ENCODE measurements at places on chromosomes 1 and 21.

DNA sequence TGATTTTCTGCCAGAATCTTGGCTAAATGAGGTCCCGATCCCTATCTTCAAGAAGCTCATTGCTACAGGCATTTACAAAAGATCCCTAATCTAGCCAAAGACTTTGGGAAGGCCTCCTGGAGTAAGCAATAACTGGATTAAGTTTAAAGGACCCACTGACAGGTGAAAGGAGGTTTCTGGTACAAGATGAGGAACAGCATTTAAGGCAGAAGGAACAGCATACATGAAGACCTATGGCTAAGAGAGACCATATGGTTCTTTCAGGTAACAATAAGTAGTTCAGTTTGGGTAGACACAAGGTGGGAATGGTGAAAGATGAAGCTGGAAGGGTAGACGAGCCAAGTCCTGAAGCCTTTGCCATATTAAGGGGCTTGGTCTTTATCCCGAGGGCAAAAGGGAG is 27.8 kb downstream of the SHISAL2A start:
- no peak for DNase-seq

- no peak for DNase-seq
Measured at GRCh38 chr1:44775930-44776729, 790 bp downstream of the RPS8 start.

DNA sequence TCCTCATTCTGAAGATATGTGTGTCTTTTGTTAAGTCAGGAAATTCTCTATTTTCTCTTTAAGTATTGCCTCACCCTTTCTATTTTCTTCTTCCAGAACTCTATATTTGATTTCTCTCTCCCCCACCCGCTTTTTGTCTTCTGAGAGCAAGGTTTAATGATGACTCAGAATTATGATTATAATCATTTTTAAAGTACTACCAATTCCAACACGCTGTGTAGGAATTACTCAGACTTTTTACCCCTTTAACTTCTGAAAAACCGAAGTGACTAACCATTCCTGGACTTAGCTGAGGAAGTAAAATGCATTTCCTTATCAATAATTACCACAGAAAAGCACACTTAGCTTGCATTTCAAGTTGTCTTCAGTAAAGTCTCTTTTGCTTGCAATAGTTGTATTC is 20.8 kb upstream of the SCYL3 start:
- no peak for DNase-seq

- DNase-seq = no peak
Measured at GRCh38 chr1:66283622-66284041, 250.3 kb upstream of the SGIP1 start.

- DNase-seq = no peak
Measured at GRCh38 chr1:225934711-225935110, 6.3 kb downstream of the LEFTY2 start.

- DNase-seq = no peak
Measured at GRCh38 chr1:153804112-153804511, 28.9 kb downstream of the SLC27A3 start.

DNA sequence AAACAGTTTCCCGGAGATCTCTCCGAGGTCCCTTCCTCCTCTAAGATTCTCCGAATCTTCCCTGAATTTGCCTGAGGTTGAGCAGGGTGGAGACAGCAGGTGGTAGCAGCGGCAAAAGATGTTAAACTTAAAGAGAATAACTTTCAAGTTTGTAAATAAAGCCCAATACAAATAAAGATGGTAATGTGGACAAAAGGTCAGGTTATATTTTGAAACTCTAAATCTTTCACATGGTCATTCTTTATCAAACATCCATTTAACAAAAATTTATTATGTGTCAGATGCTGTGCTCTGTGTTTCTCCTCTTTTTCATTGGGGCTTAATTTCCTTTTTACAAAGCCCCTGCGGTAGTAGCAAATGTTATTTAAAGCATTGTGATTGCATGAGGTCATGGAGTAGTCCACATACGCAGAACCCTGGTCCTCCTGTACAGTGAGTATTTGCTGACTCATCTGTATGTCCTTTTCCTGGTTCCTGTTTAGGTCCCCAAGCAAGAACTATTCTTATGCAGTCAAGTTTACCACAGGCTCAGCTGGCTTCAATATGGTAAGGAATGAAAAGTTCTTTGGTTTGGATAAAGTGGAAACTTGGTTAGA is 119.2 kb downstream of the ITSN1 start:
- peak; percentile 59 for DNase-seq

DNA sequence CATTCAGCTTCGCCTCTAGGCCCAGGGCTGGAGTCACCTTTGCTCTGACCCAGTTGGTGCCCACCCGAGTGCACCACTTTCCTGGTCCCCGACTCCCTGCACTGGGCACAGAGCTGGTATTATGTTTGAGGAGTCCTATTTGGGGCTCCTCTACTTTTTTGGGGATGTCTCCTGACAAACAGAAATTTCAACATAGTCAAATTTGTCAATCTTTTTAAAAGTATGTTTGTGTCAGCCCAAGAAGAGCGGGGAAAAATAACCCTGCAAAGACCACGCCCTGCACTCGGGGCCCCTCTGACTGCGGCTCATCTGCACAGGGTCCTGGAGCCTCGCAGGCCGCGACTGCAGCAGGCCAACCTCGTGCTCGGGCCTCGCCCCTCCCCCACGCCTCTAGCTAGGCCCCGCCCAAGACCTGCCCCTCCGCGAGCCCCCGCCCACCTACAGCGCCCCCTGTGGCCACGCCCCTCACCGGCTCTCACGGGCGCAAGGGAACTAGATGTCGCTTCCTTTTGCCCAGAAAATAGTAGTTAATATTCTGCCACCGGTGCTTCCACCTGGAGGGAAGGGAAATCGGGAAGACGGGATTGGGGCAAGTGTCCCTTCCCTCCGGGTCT is 11.4 kb downstream of the FAM229A start:
- peak; percentile 76 for DNase-seq

DNA sequence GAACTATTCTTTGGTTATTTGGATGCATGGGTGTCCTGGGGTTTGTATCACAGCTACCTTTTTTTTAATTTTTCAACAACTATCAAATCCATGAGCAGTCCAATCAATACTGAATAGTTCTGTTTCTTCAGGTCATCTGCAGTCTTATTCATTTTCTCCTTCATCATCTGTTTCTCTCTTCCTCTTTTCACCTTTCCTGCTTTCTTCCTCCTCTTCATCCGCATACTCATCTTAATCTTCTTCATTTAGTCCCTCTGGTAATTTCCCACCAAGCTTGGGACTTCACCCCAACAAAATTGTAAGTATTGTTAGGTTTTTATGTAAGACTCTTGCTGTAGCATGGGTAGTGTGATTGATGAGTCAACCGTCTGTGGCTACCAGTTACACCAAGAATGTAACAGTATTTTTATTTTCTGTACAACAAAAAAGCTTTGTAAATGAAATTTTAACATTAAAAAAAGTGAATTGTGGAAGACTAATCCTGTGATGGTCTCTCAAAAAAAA is 184.1 kb upstream of the RNPC3 start:
- no peak for DNase-seq

GRCh38 chr1:150142083-150142482 is 7.6 kb upstream of the PLEKHO1 start:
- DNase-seq = no peak

DNA sequence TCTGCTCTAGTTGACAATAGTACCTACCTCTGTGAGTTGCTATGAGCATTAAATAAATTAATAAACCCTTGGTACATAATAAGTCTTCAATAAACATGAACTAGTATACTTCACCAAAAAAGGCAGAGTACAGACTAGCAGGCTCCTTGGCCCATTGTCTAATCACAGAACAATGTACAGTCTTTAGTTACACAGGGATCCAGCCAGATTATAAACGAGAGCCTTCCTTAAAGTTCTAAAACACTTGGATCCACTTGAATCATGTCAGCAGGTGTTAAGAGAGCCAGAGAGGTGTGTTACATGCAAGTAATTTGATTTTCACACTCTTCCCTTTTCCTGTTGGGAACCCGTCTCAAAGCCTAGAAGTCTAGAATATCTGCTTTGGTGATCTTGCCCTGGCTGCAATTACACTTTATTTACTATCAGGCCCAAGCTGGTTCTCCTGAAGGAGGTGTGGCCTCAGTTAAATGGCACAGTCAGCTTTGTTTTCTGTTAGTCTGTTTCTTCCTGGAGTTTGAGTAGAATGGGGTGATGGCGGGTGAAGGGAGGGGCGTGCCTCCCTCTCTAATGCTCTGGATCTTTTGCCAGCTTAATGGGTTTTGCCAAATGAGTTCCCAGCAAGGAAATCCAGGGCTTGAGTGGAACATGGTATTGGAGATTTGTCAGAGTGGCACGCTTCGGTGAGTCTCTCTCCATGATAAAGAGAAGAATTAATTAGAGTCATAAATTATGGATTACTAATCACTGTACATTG is 570.9 kb upstream of the CAMK1G start:
- DNase-seq = no peak

DNA sequence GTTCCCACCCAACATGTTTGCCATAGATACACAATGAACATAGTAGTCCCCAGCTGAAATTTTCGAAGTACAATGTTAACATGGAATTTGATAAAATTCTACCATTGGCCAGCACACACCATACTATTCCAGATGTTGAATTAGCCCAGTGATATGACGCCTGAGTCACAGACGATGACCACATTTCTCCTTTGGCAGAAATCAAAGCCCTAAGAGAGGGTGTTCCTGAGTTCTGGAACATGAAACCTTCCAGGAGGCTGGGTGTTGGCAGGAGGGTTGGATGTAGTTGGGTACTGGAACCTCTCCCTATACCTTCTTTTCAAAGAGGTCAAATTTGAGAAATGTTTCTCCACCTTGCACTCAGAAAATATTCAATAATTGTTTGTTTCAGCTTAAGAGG is 37.8 kb downstream of the LPAR3 start:
- DNase-seq = no peak

DNA sequence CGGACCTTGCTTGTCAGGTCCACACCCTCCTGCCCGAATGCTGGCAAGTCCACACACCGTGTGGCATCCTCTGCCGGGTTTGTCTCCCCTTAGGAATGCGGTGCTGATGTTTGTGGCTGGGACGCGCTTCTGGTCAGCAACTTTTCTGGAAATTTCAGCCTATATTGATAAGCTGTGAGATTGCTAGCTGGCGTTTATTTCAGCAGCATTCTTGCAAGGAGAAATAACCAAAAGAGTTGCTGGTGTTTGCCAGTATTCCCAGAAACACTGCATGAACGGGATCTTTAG is 601 bp downstream of the CEPT1 start:
- peak; percentile 45 for DNase-seq

GRCh38 chr1:196910215-196910614 is 22.4 kb downstream of the CFHR4 start:
- no peak for DNase-seq

DNA sequence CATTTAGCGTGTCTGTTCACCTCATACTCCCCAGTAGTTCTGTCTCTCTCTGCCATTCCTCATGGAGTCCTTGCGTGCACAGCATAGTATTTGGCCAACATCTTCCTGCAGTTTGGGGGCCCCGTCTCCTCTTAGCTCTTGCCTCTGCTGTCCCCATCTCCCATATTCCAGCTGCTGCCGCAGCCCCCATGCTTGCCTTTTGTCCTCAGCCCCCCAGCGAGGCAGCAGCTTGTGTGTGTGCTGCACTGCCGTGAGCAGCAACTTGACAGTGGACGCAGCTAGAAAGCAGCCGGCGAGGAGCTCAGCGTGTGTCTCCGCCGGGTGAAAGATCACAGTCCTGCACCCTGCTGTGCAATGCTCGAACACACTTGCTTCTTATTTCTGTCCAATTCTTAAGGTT is 164.2 kb upstream of the COL6A1 start:
- no peak for DNase-seq

DNA sequence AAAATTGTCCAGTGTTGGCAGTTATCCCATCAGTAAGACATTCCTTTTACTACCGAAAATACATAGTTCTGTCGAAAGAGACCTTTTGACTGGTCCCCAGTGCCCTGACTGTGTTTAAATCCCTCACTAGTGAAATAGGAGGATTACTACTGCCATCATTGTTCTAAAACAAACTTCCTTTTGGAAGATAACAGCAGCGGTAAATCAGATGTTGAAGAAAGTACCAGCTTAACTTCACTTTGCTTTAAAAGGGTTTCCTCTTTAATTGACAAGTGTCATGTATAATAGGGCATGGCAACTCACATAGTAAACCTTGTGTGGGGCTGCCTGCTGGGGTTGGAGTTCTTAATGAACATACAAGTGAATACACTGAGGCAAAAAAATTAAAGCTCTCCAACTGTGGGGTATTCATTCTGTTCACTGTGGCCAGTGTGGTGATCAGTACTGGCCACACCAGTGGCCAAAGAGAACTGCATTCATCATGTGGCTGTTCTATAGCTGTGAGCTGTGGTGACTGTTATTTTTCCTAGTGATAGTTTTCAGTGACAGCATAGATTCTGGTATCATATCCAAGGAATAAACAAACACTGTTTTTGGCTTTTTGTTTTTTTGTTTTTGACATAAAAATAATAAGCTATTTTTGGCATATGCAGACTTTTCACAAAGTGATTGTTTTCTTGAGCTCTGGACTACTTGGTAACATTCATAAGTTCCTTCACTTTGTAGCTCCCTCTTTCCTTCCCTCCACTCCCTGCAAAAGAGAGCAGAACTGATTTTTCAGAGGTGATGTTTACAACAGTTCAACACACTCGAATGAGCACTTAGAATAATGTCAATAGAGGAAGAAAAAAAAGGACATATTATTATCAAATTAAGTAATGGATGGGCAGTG is 74.5 kb downstream of the NFIA start:
- no peak for DNase-seq

DNA sequence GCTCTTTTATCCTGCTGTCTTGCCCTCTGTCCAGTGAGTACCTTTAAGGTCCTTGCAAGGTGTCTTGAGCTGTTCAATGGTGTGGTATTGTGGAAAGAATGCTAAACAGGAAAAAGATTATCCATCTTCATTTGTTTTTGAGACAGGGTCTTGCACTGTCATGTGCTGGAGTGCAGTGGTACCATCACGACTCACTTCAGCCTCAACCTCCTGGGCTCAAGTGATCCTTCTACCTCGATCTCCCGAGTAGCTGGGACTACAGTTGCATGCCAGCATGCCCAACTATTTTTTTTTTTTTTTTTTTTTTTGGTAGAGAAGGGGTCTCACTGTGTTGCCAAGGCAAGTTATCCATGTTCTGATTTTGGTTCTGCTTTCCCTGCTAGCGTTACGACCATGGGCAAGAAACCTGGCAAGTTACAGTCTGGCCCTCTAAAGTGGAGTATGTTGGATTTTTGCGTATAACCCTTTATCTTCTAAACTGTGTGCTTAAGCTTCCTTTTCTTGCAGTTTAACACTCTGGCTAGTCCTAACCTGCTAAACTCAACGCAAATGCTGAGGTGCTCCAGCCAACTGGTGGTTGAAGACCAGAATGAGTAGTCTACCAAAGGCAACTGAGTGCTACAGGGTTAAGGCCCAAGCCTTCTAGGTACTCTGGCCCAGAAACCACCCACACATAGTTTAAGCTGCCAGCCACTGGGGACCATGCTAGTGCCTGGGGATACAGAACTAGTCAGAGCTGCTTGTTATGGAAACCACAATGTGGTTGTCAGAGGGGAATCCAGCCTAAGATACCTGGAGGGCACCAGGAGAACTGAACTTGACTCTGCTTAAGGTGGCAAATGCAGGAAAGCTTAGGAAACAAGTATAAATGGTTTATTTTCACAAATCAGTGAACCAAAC is 7.9 kb downstream of the RPL11 start:
- DNase-seq = no peak

DNA sequence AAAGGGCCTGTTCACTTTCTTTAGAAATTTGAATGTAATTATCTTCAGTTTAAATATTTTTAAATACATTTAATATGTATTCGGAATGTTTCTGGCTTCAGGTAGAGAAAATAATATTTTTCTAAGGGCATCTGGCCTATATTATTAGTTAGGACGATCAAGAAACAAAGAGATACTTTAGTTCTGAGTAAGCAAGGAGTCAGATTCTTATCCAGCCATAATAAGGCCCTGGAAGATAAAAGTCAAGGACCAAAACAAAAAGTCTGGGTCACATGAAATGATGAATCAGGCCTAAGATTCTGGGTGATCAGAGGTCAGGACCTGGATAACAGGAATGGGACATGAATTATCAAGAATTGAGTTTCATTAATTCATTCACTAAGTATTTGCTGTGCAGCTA is 6.3 kb downstream of the PHC2 start:
- DNase-seq = no peak

All from Ammon's horn (tissue), 1 donor.